Adrenal gland (tissue), 19 donors: ENCODE measurements at places on chromosomes 12 and 14.

- no peak for DNase-seq
These were observed 433.4 kb upstream of the OR4E1 start for GRCh38 chr14:22106700-22107697.

- DNase-seq: no peak
These were observed 55.3 kb downstream of the RPL10L start for GRCh38 chr14:46596236-46596635.

DNA sequence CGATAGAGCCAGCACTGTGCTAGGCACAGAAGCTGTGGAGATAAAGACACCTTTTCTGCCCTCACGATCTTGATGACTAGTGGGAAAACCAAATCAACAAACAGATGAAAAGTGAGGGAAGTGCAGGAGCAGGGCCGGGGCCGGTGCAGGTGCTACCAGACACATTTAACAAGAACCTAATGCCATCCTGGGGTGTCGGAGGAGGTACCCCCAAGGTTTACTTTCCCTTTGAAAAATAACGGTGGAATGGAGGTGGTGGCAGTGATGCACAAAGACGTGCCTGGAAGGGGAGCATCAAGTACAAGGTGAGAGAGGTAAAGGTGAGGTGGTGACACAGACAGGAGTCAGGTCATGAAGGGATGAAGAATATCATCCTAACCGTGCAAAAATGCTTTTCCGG lies 22.1 kb downstream of the SLC6A13 start:
- no peak for DNase-seq

DNA sequence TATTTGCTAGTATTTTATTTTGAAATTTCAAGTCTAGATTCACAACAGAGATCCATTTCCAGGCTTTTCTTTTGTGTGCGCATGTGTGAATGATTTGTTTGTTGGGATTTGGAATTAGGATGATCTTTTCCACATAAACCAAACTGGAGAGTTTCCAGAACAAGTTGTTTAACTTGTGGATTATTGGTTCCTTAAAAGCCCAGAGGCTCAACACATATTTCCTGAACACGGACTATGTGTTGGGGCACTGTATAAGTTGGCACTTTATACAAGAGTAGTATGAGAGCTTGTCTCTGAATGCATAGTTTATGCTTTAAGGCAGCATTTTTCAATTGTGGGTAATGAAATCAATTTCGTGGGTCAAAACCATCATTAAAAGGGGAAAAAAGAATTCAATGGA lies 67.3 kb upstream of the FUT8 start:
- DNase-seq: no peak

GRCh38 chr14:66514213-66514612 lies 6.3 kb downstream of the GPHN start:
- DNase-seq: no peak

DNA sequence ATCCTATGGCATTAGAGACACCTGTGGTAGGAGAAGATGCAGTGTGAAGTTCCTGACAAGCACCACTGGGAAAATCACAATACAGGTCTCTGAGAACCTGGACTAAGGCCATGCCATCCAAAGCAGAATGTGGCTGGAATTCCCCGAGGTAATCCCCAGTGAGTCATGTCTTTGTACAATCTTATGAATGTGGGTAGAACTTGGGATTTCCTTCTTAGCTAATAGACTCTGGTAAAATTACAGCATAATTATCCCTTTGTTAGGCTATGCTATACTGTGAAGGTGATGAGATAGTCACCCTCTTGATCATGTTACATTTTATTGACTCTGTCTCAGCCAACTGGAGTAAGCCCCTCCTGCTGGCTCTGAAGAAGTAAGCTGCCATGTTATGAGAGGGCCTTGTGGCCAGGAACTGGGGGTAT lies 224.3 kb upstream of the DCN start:
- DNase-seq: no peak

DNA sequence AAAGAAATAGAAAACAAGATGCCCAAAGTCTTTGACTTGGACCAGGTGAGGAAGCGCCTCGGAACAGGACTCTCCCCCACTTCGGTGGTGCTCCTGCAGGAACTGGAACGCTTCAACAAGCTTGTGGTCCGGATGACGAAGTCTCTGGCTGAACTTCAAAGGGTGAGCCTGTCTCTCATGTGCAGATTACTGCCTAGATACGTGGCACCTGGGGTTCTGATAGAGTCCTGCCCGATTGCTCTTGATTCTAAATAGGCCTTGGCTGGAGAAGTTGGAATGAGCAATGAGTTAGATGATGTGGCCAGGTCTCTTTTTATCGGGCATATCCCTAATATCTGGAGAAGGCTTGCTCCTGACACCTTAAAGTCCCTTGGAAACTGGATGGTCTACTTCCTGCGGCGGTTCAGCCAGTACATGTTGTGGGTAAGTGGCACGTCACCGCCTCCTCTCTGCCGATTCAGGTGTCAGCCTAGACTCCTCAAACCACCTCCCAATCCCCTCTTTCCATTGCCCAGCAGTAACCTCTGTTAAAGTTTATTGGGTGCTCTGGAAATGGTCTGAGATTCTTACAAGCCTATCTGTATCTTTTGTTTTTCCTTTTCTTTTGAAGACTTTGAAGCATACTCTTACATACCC lies 40.8 kb downstream of the CCDC92 start:
- DNase-seq: no peak

DNA sequence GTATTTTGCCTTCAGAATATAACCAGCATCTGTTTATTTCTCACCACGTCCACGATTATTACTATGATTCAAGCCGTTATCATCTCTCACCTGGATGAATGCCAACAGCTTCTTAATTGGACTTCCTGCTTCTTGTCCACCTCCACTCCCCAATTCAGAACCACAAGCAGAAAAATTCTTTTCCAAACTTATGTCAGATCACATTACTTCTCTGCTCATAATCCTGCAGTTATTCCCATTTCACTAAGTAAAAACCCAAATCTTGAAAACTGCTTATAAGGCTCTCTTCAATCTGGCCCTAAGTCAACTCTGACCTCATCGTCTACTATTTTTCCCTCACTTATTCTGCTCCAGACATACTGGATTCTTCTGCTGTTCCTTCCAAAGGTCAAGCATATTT lies 2.0 kb downstream of the CRY1 start:
- no peak for DNase-seq

DNA sequence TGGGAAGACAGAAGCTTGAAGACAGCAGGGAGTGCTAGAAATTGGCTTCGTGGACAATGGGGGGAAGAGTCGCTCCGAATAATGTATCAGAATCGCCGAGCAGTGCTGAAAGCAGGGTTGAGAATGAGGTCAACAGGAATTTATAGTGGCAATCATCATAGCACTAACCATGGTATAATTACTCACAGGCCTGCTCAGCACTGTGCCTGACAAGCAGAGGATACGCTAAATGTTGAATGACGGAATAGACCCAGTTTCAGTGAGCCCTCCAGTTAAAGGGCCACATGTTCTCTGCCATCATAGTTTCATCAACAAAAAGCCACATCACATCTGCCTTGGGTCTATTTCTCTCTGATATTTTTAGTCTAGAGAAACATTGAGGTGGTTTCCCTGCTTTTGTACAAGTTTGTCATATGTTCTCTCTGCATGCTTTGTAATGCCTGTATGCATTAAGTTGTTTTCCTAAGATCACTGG lies 130.3 kb upstream of the EGLN3 start:
- no peak for DNase-seq

- no peak for DNase-seq
These were observed 75.1 kb downstream of the ETNK1 start for GRCh38 chr12:22700106-22700505.

- no peak for DNase-seq
These were observed 44.7 kb downstream of the KCTD10 start for GRCh38 chr12:109432431-109432830.

GRCh38 chr12:132294121-132295034 lies 35.0 kb downstream of the GALNT9 start:
- DNase-seq: no peak

DNA sequence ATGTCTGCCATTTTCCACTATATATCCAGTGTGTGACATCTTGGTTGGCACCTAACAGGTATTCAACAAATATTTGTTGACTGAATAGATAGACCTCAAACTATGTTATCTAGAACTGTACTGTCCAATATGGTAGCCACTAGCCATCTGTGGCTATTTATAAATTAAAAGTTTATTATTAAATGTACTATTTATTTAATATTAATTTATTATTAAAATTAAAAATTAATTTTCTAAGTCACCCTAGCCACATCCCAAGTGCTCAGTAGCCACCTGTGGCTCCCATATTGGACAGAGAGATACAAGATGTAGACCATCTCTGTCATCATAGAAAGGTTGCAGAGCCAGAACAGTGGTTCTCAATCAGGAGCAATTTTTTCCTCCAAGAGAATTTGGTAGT lies 69.3 kb downstream of the SRRM4 start:
- no peak for DNase-seq

DNA sequence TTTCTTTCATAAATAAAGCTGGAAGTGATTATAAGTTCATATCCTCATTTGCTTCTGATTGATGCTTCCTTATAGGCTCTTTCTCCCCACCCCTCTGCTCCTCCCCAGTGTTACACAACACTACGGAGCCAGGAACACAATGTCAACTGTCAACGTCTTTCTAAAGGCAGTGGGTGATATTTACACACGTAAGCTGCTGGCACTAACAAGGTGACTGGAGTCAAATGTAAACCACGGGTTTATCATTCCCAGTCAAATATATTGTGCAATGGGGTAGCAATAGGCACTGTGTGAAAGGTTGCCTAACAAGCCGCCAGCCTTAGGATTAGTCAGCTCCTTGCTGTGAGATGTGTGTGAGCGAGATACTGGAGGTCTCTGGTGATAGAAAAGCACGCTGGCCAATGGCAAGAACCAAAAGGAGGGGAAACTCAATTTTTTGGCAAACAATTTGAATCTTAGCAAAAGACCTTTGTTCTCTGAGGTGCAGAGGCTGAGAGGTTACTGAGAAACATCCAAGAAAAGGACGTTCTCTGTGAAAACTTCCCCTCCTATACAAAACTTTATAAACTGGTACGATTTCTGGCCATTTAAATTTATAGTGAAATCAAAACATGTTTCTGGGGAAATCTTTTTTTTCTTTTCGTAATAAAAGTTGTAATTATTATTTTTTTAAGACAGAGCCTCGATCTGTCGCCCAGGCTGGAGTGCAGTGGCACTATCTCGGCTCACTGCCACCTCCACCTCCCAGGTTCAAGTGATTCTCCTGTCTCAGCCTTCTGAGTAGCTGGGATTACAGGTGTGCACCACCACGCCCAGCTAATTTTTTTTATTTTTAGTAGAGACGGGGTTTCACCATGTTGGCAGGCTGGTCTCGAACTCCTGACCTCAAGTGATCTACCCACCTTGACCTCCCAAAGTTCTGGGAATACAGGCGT lies 22.3 kb upstream of the HECTD1 start:
- DNase-seq: peak; percentile 80

DNA sequence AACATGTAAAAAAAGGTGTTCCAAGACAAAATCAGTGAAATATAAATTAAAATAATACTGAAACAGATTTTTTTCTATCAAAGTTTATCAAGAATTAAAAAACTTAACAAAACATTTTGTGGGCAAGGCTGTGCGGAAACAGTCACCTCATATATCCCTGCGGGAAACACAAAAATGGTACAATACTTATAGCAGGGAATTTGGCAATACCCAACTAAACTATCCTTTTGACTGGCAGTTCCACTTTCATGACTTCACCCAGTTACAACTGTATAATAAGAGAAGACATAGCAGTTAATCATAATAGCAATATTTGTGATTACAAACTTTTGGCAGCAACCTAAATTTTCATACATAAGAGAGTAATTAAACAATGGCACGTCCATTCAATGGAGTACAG lies 121.5 kb upstream of the EGLN3 start:
- no peak for DNase-seq
